ENCODE measurements at places on chromosomes 12 and 14.

- DNase-seq, result peak; percentile 95
Observed at GRCh38 chr12:3872800-3873636, at the start of gene PARP11. PARP11 (minus strand) TSS chr12:3873399; CDS start chr12:3873229, 170 bp downstream.

GRCh38 chr14:74018174-74018585, 908 bp downstream of the ENTPD5 start:
- no peak for DNase-seq

DNA sequence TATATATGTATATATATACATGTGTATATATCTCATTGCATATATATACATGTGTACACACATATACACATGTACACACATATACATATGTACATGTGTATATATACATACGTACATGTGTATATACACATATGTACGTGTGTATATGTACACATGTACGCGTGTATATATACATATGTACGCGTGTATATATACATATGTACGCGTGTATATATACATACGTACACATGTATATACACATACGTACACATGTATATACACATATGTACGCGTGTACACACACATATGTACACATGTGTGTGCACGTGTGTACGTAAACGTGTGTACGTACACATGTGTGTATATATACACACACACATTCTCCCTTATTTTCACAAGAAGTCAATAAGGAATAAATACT, 141.6 kb upstream of the TMCC3 start:
- no peak for DNase-seq

- DNase-seq, result peak; percentile 33
Observed at GRCh38 chr12:109053382-109054123, 1.2 kb downstream of the USP30 start.

GRCh38 chr14:42523666-42524065, 917.0 kb downstream of the LRFN5 start:
- no peak for DNase-seq

DNA sequence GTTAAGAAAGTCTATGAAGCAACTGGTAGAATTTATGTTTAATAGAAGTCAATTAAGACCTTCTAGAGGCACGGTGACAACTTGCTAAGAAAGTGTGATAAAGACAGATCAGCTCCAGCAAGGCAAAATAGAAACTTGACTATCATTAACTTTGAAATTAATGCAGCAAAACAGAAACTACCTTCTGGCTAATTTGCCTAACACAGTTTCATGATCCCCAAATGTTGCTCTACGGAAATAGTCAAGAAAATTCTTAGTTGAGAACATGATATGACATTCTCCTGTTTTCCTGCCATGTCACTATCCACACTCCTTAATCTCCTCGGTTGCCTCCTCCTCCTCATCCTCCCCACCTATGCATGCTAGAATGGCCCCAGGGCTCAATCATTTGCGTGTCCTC, 4.2 kb downstream of the DENND5B start:
- no peak for DNase-seq

GRCh38 chr12:68622250-68622649, 11.6 kb downstream of the RAP1B start:
- no peak for DNase-seq

DNA sequence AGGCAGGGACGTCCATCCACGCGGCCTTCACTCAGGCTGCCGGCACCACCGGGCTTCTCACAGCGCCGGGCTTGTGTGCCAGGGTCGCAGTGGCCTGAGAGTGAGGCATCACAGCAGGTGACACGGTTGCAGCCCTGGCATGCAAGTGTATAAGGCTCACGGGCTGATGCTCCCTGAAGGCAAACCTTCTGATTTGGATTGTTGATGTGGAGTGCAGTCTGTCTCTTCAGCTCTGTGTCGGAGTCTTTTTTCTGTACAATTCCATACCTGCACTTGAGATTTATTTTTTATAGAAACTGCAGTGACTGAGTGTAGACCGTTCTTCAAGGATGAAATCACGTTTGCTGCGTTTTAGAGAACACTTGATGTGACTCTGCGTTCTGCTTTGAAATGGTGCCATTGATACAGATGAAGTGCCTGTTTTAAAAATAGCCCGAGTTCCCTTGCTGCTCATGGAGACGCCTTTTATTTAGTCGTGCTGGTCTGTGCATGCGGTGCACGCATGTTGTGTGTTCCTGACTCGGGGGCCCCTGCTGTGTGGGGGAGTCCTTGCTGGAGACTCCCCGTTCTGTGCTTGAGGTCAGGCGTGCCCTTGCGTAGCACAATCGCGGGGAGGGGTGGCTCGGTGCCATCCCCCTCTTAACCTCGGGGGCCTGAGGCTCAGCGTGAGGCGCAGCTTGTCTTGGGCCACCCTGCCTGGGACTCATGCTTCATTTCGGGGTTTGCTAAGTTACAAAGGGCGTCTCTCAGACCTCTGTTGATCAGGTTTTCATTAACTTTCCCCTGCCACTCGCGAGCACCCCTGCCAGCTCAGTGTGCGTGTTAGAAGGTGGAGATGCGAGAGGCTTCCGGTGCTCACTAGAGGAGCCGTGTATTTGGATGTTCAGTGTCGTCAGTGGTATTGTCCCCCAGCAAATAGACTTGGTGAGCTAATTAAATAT, 21.6 kb upstream of the AMN start:
- peak; percentile 60 for DNase-seq

GRCh38 chr14:82811246-82811645, 1277.6 kb upstream of the SEL1L start:
- no peak for DNase-seq

- no peak for DNase-seq
Observed at GRCh38 chr14:77128414-77128891, 13.1 kb downstream of the ZDHHC22 start.

- no peak for DNase-seq
Observed at GRCh38 chr14:88075269-88075981, 70.5 kb downstream of the GPR65 start.

DNA sequence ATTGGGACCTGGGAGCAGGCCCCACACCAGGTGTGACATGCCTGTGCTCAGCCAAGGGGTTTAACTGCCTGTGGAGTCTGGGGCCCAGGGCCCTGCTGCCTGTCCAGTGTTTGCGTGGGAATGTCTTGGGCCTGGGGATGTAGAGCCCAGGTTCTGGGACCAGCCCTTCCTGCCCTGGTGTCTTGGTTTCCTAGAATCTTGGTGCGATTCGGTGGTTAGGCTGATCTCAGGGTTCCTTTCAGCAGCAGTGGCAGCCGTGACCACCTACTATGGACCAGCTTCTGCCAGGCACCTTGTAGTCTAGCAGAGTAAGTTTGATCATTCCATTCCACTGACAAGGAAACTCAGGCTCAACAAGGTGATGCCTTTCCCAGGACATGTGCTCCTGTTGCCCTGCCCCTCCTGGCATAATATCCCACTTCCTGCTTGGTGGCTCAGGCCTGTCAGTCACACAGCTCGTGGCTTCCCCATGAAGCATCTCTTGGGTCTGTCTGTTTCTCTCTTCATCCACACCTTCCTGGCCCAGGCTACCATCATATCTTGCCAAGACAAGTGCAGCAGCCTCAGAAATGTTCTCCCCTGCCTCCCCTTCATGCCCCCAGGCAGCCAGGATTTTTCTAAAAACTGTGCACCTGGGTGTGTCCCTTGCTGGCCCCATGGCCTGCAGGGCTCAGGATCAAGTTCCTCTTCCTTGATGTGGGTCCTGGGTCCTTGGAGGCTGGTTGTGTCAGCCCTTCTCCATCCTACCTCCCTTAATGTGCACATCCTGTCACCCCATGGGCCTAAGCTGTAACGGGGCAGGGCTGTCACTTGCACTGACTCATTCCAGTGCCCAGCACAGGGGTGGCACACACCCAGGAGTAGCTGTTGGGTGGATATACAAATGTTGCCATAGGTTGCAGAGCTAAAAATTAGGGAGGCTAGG, 101.6 kb downstream of the SLC25A47 start:
- no peak for DNase-seq

DNA sequence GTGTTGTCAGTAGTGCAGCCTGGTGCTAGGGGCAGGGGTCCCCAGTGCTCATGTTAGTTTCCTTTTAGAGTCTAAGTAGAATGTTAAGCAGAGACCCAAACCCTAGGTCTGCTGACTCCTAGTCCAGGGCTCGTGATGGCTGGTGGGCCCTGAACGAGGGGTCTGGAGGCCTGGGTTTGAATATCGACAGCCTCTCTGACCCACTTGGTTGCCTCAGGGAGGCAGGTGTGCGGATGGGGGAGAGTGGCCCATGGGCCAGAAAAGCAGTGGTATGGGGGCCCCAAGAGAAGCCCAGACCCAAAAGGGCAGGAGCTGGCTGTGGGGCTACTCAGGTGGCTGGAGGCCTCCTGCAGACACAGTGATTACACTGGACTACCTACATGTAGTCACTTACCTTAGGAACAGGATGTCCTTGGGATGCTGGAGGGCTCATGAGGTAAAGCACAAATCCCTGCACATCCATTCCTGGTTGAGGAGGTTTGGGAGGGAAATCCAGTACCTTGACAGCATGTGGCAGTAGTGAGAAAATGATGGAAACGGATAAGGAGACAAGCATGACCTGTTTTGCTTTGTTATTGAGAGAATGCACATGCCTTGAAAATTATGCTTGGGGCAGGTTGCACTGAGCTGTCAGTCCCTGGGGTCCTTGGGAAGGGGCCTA, 1.7 kb upstream of the SLC25A29 start:
- no peak for DNase-seq

DNA sequence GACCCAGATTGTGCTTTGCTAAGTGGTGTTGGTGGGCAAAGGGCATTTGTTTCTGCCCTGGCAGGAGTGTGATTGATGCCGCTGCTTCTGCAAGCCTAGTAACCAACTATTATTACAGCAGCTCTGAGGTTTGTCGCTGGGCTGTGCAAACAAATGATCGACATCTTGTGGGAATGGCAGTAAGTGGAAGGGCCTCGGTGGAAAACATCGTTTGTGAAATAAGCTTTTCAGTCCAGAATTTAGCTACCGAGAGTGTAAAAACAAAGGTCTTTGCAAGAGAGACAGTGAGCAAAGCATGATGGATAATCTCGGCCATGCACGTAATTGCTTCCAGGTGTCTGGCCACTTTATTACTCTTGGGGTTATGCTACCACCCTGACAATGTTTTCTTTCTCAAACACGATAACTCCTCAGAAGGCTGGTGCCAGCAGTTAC, 397.7 kb upstream of the PRICKLE1 start:
- no peak for DNase-seq

GRCh38 chr14:36666416-36667206, 5.0 kb downstream of the PAX9 start:
- DNase-seq, result no peak

DNA sequence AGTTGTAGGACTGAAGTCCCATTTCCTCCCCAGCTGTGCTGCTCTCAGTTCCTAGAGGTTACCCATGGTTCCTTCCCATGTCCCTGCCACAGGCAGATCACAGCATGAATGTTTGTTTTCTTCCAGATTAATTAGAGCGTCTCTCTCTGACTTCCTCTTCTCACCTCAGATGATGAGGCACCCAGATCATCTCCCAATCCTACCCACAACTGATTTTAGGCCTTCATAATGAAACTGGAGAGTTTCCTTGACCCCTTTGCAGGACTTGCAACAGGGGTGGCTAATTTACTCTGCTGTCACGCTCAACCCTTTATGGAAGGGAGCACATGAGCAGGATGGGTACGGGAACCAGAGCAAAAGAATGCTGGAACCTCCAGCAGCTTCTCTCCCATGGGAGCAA, 32.1 kb upstream of the TXNRD1 start:
- DNase-seq, result no peak

GRCh38 chr14:54354096-54354495, 42.7 kb upstream of the CDKN3 start:
- DNase-seq, result no peak

GRCh38 chr12:8951744-8952143, 2.3 kb upstream of the M6PR start:
- no peak for DNase-seq

GRCh38 chr14:65238456-65238855, 136.1 kb upstream of the MAX start:
- DNase-seq, result no peak

- no peak for DNase-seq
Observed at GRCh38 chr14:94681300-94682060, 69.3 kb downstream of the SERPINA3 start.

GRCh38 chr12:55693323-55694187, 14.1 kb downstream of the ITGA7 start:
- no peak for DNase-seq

- no peak for DNase-seq
Observed at GRCh38 chr14:84750284-84750683, 779.7 kb upstream of the FLRT2 start.

- DNase-seq, result no peak
Observed at GRCh38 chr12:107990325-107990724, 138.8 kb upstream of the WSCD2 start.

DNA sequence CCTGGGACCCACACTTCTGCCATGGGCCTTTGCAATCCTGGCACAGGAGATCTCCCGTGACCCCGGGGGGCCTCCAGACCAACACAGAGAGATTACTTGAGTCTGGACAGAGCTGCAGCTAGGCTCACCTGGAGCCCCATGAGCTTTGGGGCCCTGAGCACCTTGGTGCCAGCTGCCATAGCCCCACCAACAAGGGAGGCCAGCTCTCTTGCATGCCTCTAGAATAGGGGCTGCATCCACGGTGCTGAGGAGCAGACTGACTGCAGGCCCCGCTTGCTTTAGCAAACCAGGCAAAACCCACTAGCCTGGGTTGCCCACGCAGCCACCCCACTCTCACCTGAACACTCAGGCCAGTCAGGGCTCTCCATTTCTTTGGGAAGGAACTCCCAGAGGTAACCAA, 3.7 kb upstream of the OR4N2 start:
- DNase-seq, result no peak

- DNase-seq, result no peak
Observed at GRCh38 chr12:42166501-42166900, 21.8 kb upstream of the GXYLT1 start.

- no peak for DNase-seq
Observed at GRCh38 chr14:26191671-26192070, 406.2 kb downstream of the NOVA1 start.

DNA sequence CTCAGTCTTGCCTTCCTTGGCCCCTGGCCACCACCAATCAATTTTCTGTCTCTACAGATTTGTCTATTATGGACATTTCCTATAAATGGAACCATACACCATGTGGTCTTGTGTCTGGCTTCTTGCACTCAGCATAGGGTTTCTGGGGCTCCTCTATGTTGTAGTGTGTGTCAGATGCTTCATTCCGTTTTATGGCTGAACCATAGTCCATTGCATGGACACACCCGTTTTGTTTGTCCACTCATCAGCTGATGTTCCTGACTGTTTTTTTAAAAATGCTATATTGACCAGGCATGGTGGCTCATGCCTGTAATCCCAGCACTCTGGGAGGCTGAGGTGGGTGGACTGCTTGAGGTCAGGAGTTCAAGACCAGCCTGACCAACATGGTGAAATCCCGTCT, 21.0 kb downstream of the ARL6IP4 start:
- DNase-seq, result no peak

DNA sequence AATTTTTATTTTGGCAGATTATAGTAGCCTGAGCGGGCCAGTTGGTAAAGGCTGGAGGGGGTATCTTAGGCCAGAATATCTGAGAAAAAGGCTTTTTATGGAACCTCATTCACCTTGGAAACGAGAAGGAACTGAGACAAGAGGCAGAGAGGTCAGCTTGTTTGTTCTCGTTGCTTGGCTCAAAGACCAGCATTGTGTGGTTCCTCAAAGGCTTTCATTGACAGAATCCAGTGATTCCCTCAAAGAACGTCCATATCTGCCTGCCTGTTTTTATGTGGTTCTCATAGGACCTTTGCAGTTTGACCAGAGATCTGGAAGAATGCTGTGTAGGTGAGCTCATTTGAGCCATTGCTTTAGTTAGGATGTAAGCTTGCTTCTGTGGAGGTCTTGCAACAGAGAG, 117.3 kb downstream of the CFAP54 start:
- no peak for DNase-seq

GRCh38 chr14:49766839-49767238, 1.1 kb upstream of the KLHDC2 start:
- no peak for DNase-seq
